Right lobe of liver (tissue), 6 donors: ENCODE measurements at places on chromosomes 6 and 20. TPM values are rescaled to one million over a fixed set of nuclear protein-coding genes. Genes with fewer than 3 reads are reported as not detected.

- no peak for DNase-seq
- H3K4me3 ChIP-seq = no peak overlapping the region
- H3K36me3 ChIP-seq = no peaks in the 10 kb centered on the region
- H3K4me1 ChIP-seq = no peaks in the 10 kb centered on the region
- no peak overlapping the region for H3K27ac ChIP-seq
Measured at GRCh38 chr6:135568379-135568778, 70.8 kb upstream of the AHI1 start.

DNA sequence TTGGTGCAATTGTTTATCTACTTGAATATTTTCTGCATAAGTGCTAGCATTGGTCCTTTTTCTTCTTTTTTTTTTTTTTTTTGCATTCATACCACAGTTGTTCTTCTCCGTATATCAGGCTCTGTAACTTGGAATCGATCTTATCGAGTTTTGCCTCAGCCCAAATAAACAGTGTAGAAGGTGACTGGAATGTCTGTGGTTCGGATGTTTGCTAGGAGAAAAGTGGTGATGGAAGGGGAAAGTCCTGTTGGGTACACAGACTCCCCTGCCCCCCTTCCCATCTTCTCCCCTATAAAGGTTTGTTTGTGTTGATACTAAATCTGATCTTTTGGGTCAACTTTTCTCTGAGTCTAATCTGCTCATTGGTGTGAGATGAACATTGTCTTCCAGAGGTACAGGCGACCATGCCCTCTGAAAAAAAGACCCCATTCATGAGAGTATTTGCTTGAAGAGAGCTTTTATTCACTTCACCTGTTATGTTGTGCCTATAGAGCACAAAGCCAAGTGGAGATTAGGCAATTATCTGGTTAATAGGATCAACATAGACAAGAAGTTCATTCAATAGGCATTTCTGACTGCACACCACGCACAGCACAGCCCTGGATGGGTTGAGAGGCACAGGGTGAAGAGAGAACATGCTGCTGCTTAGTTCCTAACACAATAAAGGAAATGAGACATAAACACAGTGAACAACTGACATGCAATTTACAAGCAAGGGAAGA, 620.0 kb downstream of the PKHD1 start:
- no peaks in the 10 kb centered on the region for H3K4me1 ChIP-seq
- H3K27me3 ChIP-seq = no peaks in the 10 kb centered on the region
- H3K36me3 ChIP-seq = no peaks in the 10 kb centered on the region
- DNase-seq = no peak
- H3K27ac ChIP-seq = no peak overlapping the region

- H3K4me1 ChIP-seq = peaks cover 5% of the 10 kb centered on the region
- no peaks in the 10 kb centered on the region for H3K36me3 ChIP-seq
- H3K27me3 ChIP-seq = no peaks in the 10 kb centered on the region
- H3K27ac ChIP-seq = peak overlapping the region; percentile 9
- H3K4me3 ChIP-seq = no peak overlapping the region
- no peak for DNase-seq
Measured at GRCh38 chr6:87789900-87790290, 87.9 kb upstream of the AKIRIN2 start.

- no peak overlapping the region for H3K27ac ChIP-seq
- no peak for DNase-seq
- no peak overlapping the region for H3K4me3 ChIP-seq
- no peaks in the 10 kb centered on the region for H3K27me3 ChIP-seq
- peaks cover 4% of the 10 kb centered on the region for H3K36me3 ChIP-seq
- H3K4me1 ChIP-seq = peaks cover 3% of the 10 kb centered on the region
Measured at GRCh38 chr20:41470362-41471095, 103.9 kb upstream of the EMILIN3 start.

DNA sequence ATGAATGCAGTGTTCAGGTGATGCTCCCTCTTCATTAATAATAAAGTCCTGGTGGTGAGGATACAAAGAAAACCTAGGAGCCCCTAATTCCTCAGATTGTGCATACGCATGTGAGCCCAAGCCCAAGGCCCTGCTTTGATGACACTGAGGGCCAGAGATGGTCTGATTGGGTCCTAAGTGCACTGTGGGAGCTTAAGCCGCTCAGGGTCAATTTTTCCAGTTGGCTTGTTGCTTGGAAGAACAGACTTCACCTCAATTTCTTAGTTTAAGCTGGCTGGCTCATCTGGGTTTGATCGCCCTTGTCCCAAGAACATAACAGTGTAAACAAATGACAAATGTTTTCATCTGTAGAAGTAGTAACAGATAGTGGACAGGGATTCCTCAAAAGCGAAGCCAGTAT, 41.4 kb downstream of the INSM1 start:
- H3K27me3 ChIP-seq = no peaks in the 10 kb centered on the region
- no peaks in the 10 kb centered on the region for H3K4me1 ChIP-seq
- H3K27ac ChIP-seq = no peak overlapping the region
- H3K36me3 ChIP-seq = no peaks in the 10 kb centered on the region

GRCh38 chr6:82492134-82492533, 128.5 kb downstream of the TPBG start:
- DNase-seq = no peak
- H3K4me3 ChIP-seq = no peak overlapping the region

GRCh38 chr6:27565839-27566779, 93.2 kb upstream of the ZNF184 start:
- no peak overlapping the region for H3K27ac ChIP-seq
- DNase-seq = no peak
- no peaks in the 10 kb centered on the region for H3K36me3 ChIP-seq

DNA sequence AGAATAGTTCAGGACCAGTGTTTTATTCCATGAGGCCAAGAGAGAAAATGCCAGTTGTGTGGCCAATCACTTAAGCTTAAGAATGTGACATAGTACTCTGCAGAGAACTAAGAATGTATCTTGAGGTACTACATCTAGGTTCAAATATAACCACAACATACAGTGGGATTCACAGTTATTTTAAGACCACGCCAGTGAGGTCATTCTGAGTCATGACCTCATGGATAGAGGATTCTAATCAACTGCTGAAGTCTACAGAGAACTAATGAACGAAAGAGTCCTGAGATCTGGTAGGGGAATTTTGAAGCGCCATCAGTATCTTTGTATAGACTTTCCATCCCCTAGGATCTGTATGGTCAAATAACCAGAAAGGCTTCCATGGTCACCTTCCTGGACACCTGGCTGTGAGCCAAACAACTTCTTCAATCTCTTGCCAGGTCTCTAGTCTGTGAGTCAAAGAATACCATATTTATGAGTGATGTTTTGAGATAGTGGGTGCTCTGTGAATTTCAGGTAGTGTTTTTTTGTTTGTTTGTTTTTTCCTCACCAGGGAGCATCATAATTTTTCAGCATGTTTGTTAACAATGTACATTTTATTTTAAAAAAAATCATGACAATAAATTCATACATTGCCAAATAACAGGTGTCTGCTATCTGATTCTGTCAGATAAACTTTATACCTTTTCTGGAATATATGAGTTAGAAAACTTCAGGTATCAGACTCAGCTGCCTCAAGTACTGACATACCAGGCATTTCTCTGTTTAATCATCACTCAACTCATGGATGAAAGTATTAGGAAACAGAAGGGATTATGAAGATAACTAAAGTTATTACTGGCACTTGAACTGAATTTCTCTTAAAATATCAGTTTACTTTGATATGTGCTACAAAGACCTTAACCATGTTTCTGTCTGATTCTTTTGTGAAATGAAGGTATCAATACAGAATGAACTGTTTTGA, 217.9 kb downstream of the PLCB4 start:
- no peaks in the 10 kb centered on the region for H3K36me3 ChIP-seq
- DNase-seq = no peak
- no peaks in the 10 kb centered on the region for H3K27me3 ChIP-seq
- no peak overlapping the region for H3K27ac ChIP-seq

DNA sequence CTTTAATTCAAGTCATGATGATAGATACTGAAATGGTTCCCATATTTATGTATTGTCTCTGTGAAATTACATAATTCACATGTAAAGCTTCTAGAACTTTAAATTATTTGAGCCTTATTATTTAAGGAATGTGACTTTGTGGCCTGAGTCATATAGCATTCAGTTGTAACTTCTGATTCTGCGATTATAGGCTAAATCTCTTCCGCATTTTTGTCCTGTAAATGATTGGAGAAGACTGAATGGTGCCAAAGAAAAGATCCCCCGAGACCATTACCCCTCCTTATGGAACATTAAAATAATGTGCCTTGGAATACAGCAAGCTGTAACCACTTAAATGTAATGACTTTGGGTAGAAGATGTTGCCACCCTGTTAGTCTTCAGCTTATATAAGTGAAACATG, 63.3 kb upstream of the MAP7 start:
- DNase-seq = no peak
- no peaks in the 10 kb centered on the region for H3K27me3 ChIP-seq
- no peaks in the 10 kb centered on the region for H3K4me1 ChIP-seq
- H3K4me3 ChIP-seq = no peak overlapping the region

The PDE10A gene
- total RNA-seq = 0.48 TPM
